ENCODE measurements at places on chromosomes 13 and 19.
A peak's percentile ranks its signal among the peaks of the same experiment; 100 is the strongest.

DNA sequence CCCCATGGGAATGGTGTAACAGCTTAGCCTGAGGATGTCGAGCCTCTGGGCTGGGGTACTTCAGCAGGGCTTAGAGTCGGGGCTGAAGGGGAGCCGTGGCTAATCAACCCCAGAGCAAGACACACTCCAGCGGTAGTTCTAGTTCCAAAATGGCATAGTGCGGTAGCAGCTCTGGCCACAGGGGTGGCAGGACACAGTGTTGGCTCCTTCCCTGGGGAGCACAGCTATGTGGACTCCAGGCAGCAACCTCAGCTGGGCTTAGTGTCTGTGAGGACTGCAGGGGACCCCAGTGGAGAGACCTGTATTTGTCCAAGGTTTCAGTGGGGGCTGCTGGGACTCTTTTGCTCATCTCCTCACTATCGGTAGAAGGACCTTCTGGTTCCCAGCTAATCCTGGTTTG is 70.8 kb upstream of the PCDH20 start:
- DNase-seq: no peak

DNA sequence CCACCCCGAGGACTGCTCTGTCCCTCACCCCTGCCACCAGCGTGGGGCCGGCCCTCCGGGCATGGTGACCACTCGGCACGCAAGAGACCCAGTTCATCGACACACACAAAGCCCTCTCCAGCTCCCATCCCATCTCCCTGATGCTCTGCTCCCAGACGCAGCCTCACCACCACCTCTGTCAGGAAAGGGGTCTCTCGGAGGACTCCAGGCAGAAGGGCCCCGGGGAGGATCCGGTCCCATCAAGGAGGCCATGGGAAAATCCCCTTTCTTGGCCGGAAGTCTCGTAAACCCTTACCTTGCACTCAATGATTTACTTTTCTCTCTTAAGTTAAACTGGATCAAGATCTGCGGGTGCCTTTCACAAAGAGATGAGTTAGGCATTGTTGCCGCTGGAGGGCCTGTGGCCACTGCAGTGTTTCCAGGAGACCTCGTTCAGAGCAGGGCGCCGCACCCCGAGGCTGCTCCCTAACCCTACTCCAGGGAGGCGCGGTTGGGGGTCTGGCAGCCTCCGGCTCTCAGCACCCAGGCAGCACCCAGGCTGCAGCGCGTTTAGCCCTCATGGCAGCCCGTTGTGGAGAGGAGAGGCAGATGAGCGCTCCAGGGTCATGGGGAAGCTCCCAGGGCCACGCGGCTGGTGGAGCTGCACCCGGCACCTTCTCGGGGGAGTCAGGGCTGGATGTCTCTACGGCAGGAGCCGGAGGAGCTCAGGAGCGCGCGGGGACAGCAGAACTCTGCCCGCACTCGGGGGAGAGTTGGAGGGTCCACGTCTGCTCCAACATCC is 31.0 kb downstream of the C2CD4C start:
- DNase-seq: no peak

DNA sequence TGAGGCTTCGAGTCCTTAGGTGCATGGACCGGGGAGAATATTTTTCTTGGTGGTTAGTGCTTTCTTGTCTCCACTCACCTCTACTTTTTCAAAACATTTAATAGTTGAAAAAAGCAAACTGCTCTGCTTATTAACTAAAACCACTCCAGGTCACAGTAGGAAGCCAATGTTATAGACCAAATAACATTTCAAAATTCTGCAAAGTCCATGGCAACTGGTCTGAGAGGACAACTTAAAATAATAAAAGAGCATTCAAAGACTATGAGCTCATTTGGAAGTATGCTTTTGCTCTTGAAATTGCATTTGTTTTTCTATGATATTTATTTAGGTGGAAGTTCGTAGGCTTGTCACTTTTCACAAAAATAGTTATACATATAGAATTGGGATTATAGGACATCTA is 483.0 kb downstream of the DCT start:
- no peak for DNase-seq

GRCh38 chr13:109166804-109167203 is 537.4 kb downstream of the MYO16 start:
- no peak for DNase-seq

DNA sequence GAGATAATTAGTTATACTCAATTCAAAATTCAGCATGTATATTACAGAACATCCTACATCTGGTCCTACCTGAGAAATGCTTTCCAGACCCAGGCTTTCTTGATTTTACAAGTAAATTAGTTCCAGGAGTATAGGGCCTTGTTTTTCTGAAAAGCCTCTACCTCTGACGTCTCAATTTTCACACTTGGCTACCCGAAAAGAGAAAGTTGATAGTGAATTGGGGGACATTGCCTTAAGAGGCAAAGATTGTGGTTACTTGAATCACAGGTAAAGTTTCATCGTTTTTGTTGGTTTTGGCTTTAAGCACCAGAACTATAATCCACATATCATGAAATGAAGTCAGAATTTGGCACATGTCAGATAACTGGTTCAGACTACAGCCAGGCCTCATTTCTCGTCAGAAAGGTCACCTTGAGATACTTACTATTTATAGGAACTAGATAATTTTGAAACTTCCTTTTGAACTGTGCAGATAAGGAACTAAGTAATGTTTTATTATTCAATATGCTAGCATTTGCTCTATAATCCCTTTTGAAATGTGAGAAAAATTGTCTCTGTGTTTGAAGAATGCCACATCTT is 30.8 kb downstream of the FAM124A start:
- DNase-seq: no peak

GRCh38 chr19:46066471-46066870 is 25.7 kb upstream of the IGFL4 start:
- no peak for DNase-seq

GRCh38 chr19:29535214-29535831 is 9.5 kb downstream of the VSTM2B start:
- DNase-seq: no peak

DNA sequence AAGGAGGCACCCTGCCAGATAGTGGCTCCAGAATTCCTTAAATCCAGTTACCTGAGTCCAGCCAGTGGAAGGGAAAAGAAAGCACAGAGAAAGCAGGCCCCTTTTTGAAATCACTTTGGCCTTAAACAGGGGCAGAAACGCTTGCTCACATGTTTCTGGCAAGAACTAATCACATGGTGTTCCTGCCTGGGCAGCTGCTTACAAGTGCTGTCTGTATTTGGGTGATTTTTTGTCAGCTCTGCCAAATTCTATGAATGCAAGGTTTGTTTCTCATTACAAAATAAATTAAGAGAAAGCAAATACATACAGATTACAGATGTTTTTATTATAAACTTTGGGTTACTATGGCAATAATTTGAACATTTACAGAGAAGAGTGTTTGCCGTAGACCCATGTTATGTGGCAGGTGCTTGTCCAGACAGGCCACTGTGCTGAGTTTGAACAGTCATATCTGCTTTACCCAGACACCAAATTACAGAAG is 1237.8 kb downstream of the SLITRK5 start:
- peak; percentile 8 for DNase-seq
